ENCODE measurements at places on chromosomes 1 and 21.

DNA sequence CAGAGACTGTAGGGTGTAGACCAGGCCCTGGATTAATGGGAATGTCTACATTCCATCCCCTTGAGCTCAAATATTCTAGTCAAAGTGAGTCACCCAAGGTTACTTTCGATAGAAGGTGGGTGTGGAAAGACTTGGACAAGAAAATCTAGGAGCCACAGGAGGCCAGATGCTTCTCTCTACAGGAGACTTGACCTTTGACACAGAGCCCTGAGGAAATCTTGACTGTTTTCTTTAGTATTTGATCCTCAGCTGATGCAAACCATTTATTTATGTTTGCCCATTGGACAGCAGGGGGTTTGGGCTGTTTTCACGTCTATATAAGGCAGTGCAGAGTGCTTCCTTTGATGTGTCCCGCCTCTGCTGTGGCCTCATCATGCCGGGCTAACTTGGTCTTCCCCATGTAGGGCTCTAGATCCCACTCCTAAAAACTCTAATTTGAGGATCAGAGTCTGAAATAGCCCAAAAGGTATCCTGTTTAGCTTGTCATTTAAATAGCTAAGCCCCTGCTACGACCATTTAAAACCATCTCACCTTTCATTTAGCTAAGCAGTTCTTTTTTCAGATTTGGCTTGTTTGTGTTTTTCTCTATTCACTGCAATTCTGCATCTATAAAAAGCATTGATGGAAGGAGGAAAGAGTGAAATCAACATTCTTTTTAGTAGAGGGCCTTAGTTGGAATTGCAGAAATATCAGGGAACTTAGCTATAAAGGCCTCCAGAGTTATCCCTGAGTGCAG lies 15.5 kb upstream of the MAP3K7CL start:
- no peaks in the 10 kb centered on the region for H3K27me3 ChIP-seq
- no peaks in the 10 kb centered on the region for H3K4me1 ChIP-seq
- no peak overlapping the region for H3K4me3 ChIP-seq
- H3K27ac ChIP-seq: no peak overlapping the region

- H3K36me3 ChIP-seq: no peaks in the 10 kb centered on the region
- no peak for DNase-seq
- H3K27me3 ChIP-seq: no peaks in the 10 kb centered on the region
- H3K27ac ChIP-seq: peak overlapping the region; percentile 25
Measured at GRCh38 chr1:225477296-225477911, 49.6 kb upstream of the LBR start.

- no peak overlapping the region for H3K4me3 ChIP-seq
- no peak overlapping the region for H3K27ac ChIP-seq
- no peak for DNase-seq
- H3K27me3 ChIP-seq: no peaks in the 10 kb centered on the region
- peaks cover 21% of the 10 kb centered on the region for H3K4me1 ChIP-seq
- no peaks in the 10 kb centered on the region for H3K36me3 ChIP-seq
Measured at GRCh38 chr1:167799747-167800146, 78.0 kb downstream of the MPZL1 start.

GRCh38 chr1:187617776-187618175 lies 789.0 kb downstream of the PLA2G4A start:
- no peaks in the 10 kb centered on the region for H3K4me1 ChIP-seq
- H3K27me3 ChIP-seq: no peaks in the 10 kb centered on the region
- no peaks in the 10 kb centered on the region for H3K36me3 ChIP-seq
- no peak overlapping the region for H3K27ac ChIP-seq
- H3K4me3 ChIP-seq: no peak overlapping the region

Data from activated CD8-positive, alpha-beta T cell treated with anti-CD3 and anti-CD28 coated beads for 36 hours (primary cell).